ENCODE measurements at places on chromosomes 16 and 17. TPM values are rescaled to one million over a fixed set of nuclear protein-coding genes. Genes with fewer than 3 reads are reported as not detected.

Gene SMPD3
- not detected for total RNA-seq

Gene ORMDL3
- 46.9 TPM for total RNA-seq

Gene CNTNAP4
- 0.49 TPM for total RNA-seq

Gene C16orf89
- total RNA-seq: 1.6 TPM

Gene PLK1
- total RNA-seq: 16.8 TPM

Gene NPIPA3
- 0.54 TPM for total RNA-seq

Gene FGF11
- 1.7 TPM for total RNA-seq

Gene OR4D1
- total RNA-seq: not detected

Gene ZNF213
- total RNA-seq: 6.9 TPM

Gene PLXDC1
- total RNA-seq: 3.3 TPM

Gene DNAJA3
- total RNA-seq: 44.0 TPM

Gene SLC47A1
- 0.27 TPM for total RNA-seq

Gene C17orf107
- total RNA-seq: 4.5 TPM

Gene FKBP10
- total RNA-seq: 270 TPM

Gene SPECC1
- 16.8 TPM for total RNA-seq

DNA sequence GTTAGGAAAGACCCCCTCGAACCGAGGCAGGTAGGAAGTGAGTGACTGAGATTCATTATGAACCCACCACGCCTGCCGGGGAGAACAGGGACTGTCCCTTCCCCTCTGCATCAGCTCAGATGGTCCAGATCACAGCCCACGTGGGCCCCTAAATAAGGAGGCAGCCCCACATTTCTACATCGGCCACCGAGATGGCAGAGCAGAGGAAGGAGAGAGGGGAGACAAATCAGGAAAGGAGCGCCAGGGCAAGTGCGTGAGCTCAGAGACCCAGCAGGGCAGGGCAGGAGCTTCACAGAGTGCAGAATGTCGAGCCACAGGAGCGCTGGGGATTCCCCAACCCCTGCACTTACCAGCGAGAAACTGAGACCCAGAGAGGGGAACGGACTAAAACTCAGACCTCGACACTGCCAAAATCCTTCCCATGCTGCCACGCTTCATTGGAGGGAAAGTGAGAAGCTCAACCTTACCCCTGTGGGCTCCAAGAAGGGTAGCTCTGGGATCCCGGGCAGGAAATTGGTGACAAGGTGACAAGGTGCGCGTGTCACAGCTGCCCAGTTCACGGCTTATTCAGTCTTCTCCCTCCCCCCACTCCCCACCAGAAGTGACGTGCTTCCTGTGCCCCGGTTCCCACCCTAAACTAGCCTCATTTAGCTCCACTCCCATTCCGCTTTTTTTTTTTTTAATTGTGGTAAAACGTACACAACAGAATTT is at the start of gene ICAM2:
TSS of gene ICAM2 (minus strand) at position 578 of the 711 bp plus-strand sequence. CDS start 13,942 bp downstream, outside the sequence.
- no peak for DNase-seq

GRCh38 chr16:11583166-11583565 is 3.6 kb downstream of the LITAF start:
- peak; percentile 80 for DNase-seq

DNA sequence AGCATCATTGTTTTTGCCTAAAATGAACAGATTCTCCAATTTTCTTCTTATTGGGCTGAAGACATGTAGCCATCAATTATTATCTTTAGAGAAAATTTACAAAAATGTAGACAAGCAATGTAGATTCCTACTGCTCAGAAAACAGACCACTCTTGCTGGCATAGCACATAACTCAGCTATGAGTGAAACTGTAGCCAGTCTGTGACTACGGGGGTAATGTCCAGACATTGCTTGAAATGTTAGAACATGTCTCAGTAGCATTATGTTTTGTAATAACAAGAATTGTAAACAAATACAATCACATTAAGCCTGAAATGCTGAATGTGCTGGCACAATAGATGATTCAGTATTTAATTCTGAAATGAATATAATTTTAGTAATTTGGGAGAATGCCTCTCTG is 265.7 kb upstream of the KCNJ16 start:
- DNase-seq: no peak

DNA sequence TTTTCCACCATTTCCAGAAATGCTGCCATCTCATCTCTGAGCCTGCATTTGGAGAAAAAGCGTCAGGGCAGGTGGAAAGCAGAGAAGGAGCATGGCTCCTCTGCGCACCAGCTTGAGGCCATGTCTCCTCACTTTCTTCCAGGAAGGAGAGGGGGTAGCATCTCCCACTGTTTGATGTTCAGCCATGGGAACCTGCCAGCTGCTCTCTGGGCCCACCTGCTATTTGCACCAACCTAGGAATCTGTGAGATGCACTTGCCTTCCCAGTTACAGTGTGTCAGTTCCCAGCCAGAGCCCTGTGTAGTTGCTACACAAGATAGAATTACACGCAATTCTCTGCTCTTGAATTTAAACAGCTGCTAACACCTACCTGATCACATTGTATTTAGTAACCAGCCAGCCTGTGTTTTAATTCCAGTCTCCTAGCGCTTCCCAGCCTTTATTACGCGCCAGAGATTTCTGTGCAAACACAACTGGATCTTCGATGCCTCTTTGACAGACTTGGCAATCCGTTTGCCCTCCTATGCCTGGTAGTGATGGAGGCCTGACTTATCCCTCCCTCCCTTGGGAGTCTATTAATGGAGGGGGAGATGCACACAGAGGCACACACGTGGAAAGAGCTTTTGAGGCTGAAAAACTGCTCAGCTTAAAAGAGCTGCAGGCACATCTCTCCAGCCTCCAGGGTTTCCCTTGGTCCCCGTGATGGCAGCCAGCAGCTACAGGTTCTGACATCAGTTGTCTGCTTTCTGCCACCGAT is 98.1 kb upstream of the SEC14L1 start:
- no peak for DNase-seq

- no peak for DNase-seq
Measured at GRCh38 chr16:85293904-85294642, 181.8 kb upstream of the CIBAR2 start.

- no peak for DNase-seq
Measured at GRCh38 chr16:74064120-74064735, 232.4 kb upstream of the PSMD7 start.

- DNase-seq: no peak
Measured at GRCh38 chr16:47753659-47754058, 292.5 kb downstream of the PHKB start.

- no peak for DNase-seq
Measured at GRCh38 chr16:4231367-4231766, 10.5 kb downstream of the SRL start.

- peak; percentile 94 for DNase-seq
Measured at GRCh38 chr17:7745748-7746470, 28.4 kb downstream of the DNAH2 start.

DNA sequence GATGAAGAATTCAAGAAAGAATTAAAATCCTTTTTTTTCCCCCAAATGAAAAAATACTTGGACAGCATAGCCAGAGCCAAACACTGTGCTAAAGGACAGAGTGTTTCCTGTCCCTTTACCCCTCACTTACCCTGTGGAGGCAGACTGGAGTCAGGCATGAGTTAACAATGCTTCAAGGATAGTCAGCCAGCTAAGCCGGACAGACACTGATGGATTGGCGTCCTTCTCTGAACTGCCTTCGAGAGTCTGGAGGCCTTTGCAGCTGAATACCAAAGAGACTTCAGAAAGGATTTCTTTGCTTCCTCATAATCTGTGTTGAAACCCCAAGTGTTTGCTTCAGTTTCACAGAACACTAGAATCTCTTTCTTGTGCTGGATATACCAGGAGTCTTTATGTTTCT is 4.6 kb downstream of the METTL9 start:
- DNase-seq: no peak

- DNase-seq: peak; percentile 18
Measured at GRCh38 chr17:60586288-60586974, 13.6 kb upstream of the PPM1D start.

DNA sequence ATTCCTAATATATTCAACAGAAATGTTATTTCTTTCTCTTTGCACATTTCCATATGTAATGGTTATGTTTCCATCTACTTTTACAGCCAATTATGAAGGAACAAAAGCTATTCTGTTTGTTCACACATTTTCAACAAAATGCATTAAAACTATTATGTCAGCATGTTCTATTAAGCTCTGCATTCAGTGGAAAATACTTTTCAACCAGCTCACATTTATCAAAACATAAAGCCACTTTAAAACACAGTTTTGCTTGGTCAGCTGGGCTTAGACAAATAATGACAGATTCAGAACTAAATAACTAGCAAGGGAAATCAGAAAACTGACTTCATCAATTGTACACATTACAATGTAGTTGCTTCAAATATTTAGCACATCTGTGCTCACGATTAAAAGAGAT is 6.9 kb downstream of the SALL1 start:
- no peak for DNase-seq

GRCh38 chr17:55576996-55577586 is 65.8 kb upstream of the SMIM36 start:
- peak; percentile 86 for DNase-seq

DNA sequence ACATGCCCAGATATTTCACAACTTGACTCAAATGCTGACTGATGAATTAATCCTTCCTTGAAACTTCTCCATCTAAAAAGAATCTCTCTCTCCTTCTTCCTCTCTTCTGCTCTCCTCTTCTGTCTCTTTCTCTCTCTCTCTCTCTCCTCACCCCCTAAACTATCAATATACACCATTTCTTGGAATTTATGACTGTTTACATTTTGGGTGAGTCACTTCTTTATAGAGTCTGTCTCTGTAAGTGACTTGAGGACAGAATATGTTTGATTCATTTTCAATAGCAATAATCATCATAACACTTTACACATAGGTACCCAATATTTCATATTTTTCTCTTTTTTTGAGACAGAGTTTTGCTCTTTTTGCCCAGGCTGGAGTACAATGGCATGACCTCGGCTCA is 15.3 kb downstream of the OR3A1 start:
- no peak for DNase-seq

DNA sequence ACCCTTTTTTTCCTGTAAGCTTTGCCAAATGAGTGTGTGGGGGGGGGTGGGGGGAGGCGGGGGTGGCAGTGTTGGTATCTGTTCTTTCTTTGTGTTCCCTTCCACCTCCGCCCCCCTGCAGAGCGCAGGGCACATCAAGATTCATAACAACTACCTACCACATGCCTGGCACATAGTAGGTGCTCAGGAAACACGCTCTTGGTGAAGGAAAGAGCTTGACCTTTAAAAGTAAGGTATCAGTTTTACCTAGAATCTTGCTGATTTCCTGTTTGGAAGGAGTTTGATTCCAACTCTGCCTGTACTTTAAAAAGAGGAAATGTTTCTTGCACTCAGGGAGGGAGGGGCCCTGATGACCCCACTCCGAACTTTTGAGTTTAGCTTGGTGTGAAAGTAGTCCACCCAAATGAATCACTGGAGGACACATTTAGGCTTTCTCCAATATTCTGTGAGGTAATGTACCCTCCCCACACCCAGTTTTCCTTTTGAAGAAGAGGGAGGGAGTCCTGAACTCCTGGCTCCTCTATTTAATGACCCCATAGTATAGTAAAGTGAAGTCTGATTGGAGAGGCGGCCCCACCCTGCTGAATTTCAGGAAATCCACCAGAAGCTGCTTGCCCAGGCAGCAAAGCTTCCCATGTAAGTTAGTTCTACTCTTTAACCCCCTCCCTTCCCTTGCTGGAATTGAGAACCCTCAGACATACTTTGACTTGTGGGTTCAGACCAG is 560 bp upstream of the FAM20A start:
- DNase-seq: peak; percentile 54

DNA sequence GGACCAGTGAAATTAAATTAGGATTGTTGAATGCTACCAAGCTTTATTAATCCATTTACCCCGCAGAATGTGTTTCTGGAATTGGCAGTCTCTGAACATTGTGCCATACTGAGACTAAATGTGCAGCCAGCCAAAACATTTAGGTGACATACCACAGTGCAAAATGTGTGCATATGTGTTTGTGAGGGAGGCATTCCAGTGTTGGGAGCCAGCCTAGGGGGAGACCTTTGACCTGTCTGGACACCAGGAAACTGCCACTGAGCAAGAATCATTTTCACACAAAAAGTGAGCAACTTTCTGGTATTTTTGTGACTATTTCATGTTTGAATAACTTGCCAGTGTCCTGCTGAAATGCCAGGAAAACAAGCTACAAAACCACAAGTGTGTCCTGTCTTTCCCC is 64.7 kb upstream of the SLC12A3 start:
- DNase-seq: no peak

DNA sequence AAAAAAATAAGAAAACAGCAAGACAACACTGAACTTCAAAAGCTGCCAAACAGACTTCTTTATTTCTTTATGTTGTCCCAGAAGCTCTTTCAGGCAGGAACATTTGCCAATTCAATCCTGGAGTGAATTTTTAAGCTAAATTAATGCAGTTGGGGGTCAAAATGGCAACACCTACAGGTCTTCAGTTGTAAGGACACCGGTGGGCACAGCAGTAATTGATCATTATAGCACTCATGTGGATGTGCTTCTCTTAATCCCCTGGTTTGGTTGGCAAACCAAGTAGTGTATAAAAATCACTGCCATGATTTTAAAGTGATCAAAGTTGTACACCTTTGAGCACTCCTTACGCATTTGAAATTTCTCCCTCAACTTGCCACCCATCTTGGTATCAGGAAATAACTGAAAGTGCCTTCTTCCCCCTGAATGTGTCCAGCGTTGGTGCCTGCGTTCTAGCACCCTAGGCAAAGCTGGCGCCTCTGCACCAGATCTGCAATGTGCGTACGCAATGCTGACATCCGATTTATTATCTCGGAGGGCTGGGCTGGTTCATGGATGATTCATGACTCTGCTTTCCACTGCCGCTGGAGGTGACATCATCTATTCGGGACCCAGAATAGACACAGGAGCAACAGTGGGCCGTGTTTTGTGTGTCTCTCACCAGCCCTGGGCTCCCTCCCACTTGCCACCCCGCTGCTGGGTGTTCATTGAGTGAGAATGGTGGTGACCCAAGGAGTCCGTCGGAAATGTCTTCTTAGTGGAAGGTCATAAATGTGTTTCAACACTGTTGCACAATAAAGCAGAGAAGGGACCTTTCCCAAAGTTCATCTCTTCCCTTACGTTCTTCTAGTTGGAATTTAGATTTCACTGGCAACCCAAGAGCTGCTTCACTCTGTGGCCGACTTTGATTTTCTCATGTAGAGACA is 203.4 kb downstream of the CCDC182 start:
- peak; percentile 61 for DNase-seq

DNA sequence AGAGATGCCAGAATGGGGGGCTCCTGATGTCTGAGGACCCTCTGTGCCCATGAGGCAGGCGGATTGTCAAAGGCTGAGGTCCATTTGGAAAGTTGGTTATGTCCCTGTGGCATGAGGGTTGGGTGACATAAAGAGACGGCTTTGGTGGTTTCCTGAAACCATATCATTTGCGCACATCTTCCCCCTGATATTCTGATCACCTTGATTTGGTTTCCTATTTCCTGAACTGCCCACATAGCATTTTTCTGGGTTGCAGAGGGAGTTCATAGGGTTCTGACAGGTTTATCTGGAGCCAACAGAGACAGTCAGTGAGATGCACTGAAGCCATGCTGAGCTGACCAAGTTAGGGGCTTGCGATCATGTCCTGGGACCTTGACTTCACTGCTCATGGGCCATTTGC is 15.7 kb upstream of the RNF222 start:
- no peak for DNase-seq

All from fibroblast of the aortic adventitia (primary cell).